ENCODE measurements at places on chromosomes 11 and 22. TPM values are rescaled to one million over a fixed set of nuclear protein-coding genes. Genes with fewer than 3 reads are reported as not detected.
A peak's percentile ranks its signal among the peaks of the same experiment; 100 is the strongest.

DNA sequence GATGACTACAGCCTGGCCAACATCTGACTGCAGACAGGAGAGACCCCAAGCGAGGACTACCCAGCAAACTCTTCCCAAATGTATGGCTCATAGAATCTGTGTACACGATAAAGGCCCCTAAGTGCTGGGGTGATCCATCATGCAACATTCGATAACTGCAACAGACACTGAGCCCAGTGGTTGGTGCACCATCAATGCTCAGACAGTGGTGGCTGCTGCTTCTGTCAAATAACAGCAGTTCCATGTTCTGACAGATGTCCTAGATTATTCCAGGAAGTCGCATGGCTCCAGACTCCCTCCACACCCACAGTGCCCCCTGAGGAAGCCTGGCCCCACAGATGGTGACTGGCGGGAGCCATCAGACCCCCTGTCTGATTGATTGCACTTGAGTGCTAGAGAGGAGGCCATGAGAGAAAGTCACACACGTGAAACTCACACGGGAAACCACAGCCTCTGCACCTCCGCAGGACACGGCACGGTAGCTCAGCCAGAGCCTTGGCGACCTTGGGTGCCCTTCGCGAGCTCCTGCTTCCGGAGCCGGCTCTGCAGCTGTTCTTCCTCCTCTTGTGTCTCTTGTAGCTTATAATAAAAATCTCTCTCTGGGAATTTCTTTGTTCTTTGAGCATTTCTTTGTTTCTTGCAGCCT is 1155.9 kb downstream of the TBC1D22A start:
- no peaks in the 10 kb centered on the region for H3K4me1 ChIP-seq
- H3K36me3 ChIP-seq = no peaks in the 10 kb centered on the region
- no peaks in the 10 kb centered on the region for H3K27me3 ChIP-seq
- no peak for DNase-seq

DNA sequence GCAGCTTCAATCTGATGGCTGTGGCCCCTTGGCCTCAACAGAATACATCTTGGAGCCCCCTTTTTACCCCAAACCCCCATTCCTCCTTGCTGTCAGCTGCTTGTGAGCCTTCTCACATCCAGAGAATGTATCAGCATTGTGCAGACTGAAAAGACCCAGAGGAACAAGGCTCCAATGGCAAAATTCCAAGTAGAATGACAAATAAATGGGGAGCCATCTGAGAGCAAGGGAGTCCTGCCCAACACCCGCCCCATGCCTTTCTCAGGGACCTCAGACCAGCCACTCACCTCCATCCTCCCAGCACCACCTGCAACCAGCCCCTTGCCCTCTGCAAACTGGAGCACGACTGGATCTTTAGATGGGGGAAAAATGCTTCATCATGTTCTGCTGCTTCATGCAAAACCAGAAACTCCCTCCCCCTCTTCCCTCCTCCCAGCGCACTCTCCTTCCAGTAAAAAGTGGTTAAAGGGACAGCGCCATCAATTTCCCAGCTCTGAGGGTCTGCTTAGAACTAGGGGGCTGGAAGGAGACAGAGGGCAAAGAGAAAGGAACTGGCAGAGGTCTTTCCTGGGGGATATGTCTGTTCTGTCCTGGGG is 2.2 kb upstream of the NEFH start:
- H3K27me3 ChIP-seq = peaks cover 93% of the 10 kb centered on the region
- no peak overlapping the region for H3K4me3 ChIP-seq
- no peaks in the 10 kb centered on the region for H3K4me1 ChIP-seq
- no peak for DNase-seq

GRCh38 chr22:41240377-41241132 is at the start of gene CHADL:
Gene CHADL (minus strand): TSS chr22:41240931. CDS start chr22:41240881, 50 bp downstream.
- H3K4me1 ChIP-seq = no peaks in the 10 kb centered on the region
- H3K27ac ChIP-seq = peak within 1 kb of the TSS; percentile 42
- H3K27me3 ChIP-seq = no peaks in the 10 kb centered on the region

GRCh38 chr22:34950489-34950888 is 115.5 kb upstream of the ISX start:
- DNase-seq = no peak
- no peaks in the 10 kb centered on the region for H3K36me3 ChIP-seq
- peaks cover 16% of the 10 kb centered on the region for H3K27me3 ChIP-seq
- no peaks in the 10 kb centered on the region for H3K4me1 ChIP-seq
- H3K27ac ChIP-seq = no peak overlapping the region

- H3K4me3 ChIP-seq = peak overlapping the region; percentile 57
- peak overlapping the region; percentile 97 for H3K27ac ChIP-seq
- peak; percentile 38 for DNase-seq
These were observed 77.4 kb upstream of the OR5AK2 start for GRCh38 chr11:56911312-56911711.

DNA sequence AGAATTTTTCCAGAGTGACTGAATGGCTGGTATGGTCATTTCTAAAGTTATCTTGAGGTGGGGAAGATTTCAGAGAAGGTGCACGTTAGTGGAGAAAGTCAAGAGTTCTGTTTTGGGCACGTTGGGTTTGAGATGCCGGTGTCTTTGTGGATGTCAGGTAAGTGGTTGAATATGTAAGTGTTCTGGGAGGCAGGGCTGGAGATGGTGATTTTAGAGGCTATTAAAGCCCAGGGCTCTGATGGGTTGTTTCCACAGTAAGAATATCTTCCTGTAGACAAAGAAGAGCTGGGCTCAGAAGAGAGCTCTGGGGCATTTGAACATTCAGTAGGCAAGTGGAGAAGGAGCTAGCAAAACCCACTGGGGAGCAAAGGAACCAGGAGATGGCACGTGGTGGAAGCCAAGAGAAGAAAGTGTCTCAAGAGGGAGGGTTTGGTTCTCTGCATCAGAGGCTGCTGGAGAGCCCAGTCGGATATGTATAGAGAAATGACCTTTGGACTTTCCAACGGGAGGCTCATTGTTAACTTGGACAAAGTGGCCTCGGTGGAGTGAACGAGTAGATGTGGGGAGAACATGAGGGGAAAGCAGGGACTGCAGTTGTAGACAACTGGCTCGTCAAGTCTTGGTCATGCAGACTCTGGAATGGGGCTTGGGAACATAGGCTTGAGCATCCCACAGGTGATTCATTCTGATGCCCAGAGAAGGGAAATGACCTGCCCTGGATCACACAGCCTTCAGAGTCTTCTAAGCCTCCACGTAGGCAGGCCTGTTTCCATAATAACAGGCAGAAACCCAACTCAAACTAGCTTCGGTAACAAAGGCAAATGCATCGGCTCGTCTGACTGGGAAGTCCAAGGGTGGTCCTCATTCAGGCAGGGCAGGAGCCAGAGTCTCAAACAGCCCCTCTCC is 98.4 kb upstream of the PARVA start:
- peaks cover 13% of the 10 kb centered on the region for H3K36me3 ChIP-seq
- DNase-seq = no peak
- no peaks in the 10 kb centered on the region for H3K27me3 ChIP-seq
- peaks cover 9% of the 10 kb centered on the region for H3K4me1 ChIP-seq
- no peak overlapping the region for H3K4me3 ChIP-seq

- no peak overlapping the region for H3K4me3 ChIP-seq
- H3K27ac ChIP-seq = no peak overlapping the region
- no peaks in the 10 kb centered on the region for H3K36me3 ChIP-seq
- no peaks in the 10 kb centered on the region for H3K27me3 ChIP-seq
These were observed 1599.2 kb upstream of the TENM4 start for GRCh38 chr11:81039916-81040524.

DNA sequence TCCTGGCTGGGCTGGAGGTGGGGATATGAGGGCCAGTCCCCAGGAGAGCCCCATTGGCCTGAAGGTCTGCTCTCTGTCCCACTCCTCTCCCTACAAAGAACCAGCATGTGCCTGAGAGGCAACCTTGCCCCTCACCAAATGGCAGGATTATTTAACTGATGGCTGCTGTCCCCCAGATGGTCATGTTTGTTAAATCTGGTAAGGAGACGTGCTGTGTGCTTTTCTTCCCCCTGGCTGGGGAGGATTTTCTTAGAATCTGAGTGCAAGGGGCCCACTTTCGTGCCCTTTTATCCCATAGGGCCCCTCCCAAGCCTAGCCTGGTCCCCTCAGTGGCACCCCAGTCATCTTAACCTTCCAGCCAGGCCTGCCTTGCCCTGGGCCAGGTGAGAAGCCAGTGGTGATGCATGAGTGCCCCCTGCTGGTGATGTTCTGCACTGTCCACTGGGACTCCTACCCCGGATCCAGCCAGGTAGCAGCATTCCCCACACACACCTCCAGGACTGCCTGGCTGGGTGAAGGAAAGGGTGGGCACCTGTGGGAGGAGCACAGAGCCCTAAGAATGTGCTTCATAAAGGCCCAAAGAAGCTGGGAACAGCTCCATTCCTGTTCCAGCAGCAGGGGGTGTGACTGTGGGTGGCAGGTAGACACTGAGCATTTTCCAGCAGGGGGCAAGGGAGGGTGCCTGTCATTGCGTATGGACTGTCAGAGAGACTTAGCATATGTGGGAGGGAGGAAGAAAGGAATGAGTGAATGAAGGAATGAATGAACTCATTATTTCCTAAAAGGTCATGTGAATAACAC is 28.9 kb downstream of the MFNG start:
- no peak overlapping the region for H3K4me3 ChIP-seq
- peaks cover 58% of the 10 kb centered on the region for H3K4me1 ChIP-seq
- H3K27ac ChIP-seq = no peak overlapping the region
- no peaks in the 10 kb centered on the region for H3K27me3 ChIP-seq

GRCh38 chr22:21602579-21602978 is 27.2 kb downstream of the YDJC start:
- DNase-seq = no peak
- no peaks in the 10 kb centered on the region for H3K27me3 ChIP-seq
- H3K36me3 ChIP-seq = peaks cover 43% of the 10 kb centered on the region

GRCh38 chr11:69114811-69115523 is 40.8 kb upstream of the SMIM38 start:
- H3K4me3 ChIP-seq = no peak overlapping the region
- H3K27me3 ChIP-seq = peaks cover 9% of the 10 kb centered on the region
- DNase-seq = no peak
- H3K27ac ChIP-seq = no peak overlapping the region

- no peak for DNase-seq
- no peaks in the 10 kb centered on the region for H3K4me1 ChIP-seq
These were observed 72.9 kb downstream of the CSNK2A3 start for GRCh38 chr11:11279956-11280689.

CD59 gene
- 1,281 TPM for total RNA-seq

Measured in Calu3 (cell line).